Right ventricle myocardium superior (tissue), 1 donor: ENCODE measurements at places on chromosomes 7 and 10. TPM values are rescaled to one million over a fixed set of nuclear protein-coding genes. Genes with fewer than 3 reads are reported as not detected.

- no peak for DNase-seq
Measured at GRCh38 chr10:21518149-21518640, 7.3 kb downstream of the SKIDA1 start.

Gene ASZ1
- not detected for total RNA-seq

DNA sequence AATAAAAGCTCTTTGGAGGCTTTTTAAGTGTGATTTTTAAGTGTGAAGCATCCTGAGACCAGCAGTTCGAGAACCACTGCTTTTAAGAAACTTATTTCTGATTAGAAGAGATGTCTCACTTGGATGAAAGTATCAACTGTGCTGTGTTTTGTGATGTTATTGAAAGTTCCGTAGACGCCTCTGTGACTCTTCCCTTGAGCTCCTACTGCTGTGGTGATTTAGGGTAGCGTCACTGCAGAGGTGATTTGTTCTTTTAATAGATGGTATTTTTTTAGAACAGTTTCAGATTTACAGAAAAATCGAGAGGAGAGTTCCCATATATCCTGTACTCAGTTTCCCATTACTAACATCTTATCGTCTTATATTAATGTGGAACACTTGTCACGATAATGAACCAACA lies 29.5 kb downstream of the FBH1 start:
- no peak for DNase-seq

GRCh38 chr10:18402853-18403252 lies 248.5 kb downstream of the NSUN6 start:
- DNase-seq = no peak

- no peak for DNase-seq
Measured at GRCh38 chr7:24697416-24697815, 59.8 kb downstream of the GSDME start.

DNA sequence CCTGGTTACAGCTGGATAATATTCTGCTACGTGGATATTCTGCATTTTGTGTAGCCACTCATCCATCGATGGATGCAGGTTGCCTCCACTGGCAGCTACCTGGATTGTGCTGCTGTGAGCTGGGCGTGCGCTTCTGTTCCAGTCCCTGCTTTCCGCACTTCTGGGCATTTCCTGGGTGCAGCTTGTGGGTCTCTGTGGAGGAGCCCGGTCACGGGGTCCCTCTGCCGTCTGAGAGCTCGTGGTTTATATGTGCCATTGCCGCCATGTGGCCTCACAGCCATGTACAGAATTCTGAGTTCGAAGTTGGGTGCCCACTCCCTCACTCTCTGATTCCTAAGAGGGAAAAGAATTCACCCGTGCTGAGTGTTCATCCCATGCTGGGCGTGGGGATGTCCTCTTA lies 38.3 kb downstream of the JAKMIP3 start:
- DNase-seq = no peak

DNA sequence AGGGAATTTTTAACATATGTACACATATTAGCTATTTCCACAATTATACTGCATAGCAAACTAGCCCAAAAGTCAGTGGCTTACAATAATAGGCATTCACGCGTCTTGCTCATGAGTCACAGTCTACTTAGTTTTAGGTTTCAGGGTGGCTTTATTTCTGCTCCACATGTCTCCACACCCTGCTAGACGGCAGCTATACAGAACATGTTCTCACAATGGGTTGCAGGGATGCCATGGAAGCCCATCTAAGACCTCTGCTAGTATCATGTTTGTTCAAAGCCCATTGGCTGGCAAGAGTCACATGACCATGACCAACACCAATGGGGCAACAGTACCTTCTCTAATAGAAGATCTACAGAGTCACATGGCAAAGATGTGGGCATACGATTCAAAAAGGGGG lies 96.3 kb upstream of the NEBL start:
- DNase-seq = no peak

Gene CAV1
- total RNA-seq = 300 TPM

Gene WNT8B
- not detected for total RNA-seq

Gene RNF32
- 0.38 TPM for total RNA-seq

DNA sequence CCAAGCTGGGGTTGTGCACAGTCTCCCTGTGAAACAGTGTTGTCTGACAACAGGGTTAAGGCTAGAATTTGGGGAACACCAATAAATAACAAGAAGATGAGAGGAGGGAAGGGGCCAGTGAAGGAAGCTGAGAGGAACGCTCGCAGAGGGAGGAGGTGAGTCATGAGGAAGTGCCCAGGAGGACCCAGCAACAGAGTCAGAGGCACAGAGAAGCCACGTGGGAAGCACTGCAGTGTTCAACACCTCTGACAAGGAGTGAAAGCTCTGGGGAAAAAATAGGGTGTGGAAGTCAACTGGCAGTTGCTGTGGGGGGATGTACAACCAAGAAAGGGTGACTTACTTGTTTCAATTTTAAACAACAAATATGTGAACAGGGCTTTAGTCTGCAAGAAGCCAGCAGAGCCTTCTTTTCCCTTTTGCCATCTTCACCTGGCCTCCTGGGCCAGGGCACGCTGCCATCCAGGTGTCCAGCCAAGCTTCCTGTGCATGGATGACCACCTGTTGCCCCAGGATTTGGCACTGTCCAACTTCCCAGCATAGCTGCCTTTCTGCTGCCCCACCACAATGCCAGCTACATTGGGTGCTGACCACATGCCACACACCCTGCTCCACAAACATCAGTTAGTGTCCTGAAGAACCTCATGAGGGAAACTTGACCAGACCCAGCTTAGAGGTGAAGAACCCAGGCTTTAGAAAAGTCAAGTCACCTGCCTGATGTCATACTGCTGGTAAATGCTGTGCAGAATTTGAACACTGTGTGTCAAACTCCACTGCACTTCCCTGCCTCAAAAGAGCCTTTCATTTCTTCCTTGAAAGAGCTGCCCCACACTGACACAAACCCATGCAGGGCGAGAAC lies 69.6 kb downstream of the ATXN7L1 start:
- no peak for DNase-seq

GRCh38 chr10:124652701-124653100 lies 91.5 kb downstream of the FAM53B start:
- DNase-seq = peak; percentile 39

DNA sequence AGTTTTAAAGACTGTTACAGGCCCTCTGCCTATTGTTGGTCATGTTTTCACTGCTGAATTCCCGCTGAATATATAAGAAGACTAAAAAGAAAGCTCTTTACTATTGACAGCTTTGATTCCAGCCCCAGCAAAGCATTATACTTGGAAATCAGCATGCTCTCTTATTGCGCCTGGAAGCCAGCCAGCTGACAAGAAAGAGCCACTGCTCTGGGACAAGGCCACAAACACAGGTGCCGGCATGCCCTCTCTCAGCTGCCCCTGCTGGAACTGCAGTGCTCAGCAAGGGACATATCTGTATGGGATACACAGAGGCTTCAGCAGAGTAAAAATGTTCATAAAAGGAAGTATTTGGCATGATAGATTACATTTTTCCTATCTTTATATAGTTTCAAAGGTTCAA lies 523.9 kb downstream of the ADRA2A start:
- peak; percentile 46 for DNase-seq

DNA sequence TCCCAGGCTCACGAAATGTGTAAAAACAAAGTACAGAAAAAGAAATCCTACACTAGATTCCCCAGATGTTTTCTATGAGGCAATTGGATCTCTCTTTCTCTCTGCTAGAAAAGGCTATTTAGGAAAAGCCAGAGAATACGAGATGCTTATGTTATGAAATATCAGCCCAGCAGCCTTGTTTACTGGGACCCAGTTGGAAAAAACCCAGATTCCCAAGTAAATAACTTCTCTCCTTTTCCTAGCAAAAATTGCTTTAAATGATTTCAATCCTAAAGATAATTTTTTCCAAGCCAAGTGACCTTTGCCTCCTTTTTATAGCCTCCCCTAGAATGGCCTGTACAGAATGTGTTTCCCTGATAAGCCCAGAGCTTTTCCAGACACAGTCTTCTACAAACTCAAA lies 199.3 kb downstream of the PLXNA4 start:
- DNase-seq = no peak

GRCh38 chr10:34333513-34333912 lies 481.6 kb downstream of the PARD3 start:
- no peak for DNase-seq

GRCh38 chr10:26780793-26781601 lies 79.8 kb downstream of the ABI1 start:
- no peak for DNase-seq

DNA sequence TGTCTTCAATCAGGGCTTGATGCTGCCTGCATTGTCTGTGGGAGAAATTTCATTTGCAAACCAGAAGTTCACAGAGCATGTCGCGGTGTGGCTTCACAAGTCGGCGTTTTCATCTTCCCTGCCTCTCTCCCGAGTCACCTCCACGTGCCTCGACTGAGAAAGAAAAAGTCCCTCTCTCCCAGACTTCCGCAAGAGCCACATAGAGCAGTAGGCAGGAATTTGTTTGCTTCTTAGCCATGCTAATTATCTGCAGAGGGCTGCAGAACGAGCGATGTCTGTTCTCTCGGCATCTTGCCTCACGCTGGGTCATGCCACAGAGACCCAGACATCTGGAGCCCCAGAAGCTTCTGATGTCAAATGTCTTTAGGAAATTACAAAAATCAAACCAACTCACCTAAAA lies 272.2 kb downstream of the TCF7L2 start:
- no peak for DNase-seq

Gene RPEL1
- not detected for total RNA-seq

Gene DBF4
- 1.1 TPM for total RNA-seq

Gene PNLIPRP1
- not detected for total RNA-seq

Gene AKR1C2
- 25.5 TPM for total RNA-seq

Gene CYP51A1
- 16.0 TPM for total RNA-seq

GRCh38 chr10:29790207-29790606 lies 155.4 kb upstream of the SVIL start:
- no peak for DNase-seq

- DNase-seq = no peak
Measured at GRCh38 chr7:18548534-18548933, 53.0 kb downstream of the HDAC9 start.

- DNase-seq = no peak
Measured at GRCh38 chr10:29522061-29522855, 112.5 kb downstream of the SVIL start.

Gene TMEM229A
- total RNA-seq = not detected

Gene PSTK
- 2.9 TPM for total RNA-seq

- no peak for DNase-seq
Measured at GRCh38 chr7:66886152-66886551, 34.9 kb upstream of the TMEM248 start.

- no peak for DNase-seq
Measured at GRCh38 chr10:86650151-86650550, 4.2 kb upstream of the OPN4 start.

GRCh38 chr7:2403718-2404648 lies 572 bp downstream of the CHST12 start:
- peak; percentile 64 for DNase-seq

DNA sequence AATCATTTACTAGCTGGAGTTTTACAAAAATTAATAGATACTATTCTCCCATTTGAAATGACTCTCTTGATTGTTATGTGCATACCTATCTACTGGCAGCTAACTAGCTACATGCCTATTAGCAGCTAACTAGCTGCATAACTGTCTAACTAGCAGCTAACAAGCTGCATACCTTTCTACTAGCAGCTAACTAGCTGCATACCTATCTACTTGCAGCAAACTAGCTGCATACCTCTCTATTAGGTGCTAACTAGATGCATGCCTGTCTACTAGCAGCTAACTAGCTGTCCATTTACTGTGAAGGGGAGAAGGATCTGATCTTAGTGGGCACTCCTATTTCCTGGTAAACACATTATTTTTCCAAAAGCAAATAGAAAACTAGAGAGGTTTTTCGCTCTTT lies 439.4 kb upstream of the PFKP start:
- DNase-seq = no peak

GRCh38 chr10:130483691-130484467 lies 347.7 kb downstream of the GLRX3 start:
- no peak for DNase-seq

GRCh38 chr10:10910634-10911033 lies 107.0 kb upstream of the CELF2 start:
- no peak for DNase-seq

DNA sequence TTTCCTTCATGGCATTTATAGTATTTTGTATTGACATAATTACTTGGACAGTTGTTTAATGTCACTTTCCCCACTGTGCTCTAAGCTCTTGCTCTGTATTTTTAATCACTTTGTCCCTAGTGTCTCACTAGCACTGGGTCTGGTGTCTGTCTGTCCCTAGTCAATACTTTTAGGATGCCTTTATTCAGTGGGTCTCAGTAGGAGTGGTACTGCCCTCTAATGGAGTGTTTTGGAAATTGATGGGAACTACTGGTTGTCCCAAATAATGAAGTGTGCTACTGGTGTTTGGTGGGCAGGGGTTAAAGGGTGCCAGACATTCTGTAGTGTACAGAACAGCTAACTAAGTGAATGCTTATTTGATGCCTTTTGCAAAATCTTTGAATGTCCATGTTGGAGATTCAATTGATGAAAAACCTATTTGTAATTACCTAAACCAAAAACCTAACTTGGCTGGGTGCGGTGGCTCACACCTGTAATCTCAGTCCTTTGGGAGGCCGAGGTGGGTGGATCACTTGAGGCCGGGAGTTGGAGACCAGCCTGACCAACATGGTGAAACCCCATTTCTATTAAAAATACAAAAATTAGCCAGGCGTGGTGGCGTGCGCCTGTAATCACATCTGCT lies 33.3 kb downstream of the CDK14 start:
- DNase-seq = no peak

Gene ZNRF2
- 7.2 TPM for total RNA-seq

DNA sequence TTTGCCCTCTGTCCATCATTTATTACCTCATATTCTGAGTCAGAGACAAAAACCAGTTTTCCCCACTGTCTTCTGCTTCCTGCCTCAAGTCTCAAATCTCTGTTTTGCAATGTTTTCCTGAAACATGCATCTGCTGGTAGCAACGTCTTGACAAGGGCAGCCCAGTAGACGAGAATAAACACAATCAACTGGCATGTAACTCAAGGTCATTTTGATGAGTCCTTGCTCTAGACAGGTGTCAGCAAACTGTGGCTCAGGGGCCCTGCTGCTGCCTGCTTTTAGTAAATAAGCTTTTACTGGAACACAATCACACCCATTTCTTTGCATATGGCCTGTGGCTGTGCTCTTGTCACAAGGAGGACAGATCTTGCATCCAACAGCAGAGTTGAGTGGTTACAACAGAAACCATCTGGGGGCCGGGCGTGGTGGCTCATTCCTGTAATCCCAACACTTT lies 59.8 kb downstream of the ITIH5 start:
- DNase-seq = peak; percentile 50

Gene PDCD4
- total RNA-seq = 90.0 TPM

DNA sequence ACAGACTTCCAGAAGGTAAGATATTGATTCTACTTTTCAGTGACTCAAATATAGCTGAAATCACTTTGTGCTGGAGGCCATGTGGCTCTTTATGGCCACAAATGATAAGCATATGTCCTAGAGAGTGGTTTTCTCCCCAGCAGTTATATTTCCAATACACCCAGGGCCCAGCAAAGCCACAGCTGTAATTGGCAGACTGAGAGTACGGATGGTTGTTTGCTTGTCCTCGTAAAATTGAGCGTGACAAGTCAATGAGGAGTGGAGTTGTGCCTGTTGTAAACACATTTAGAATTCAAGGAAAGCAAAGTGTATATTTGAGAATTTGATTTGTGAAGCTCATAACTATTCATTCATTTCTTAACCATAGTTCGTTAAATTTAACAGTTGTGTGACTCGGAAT lies 201.8 kb downstream of the LHFPL3 start:
- no peak for DNase-seq
